Right cardiac atrium (tissue), 5 donors: ENCODE measurements at places on chromosomes 3 and 15. TPM values are rescaled to one million over a fixed set of nuclear protein-coding genes. Genes with fewer than 3 reads are reported as not detected.

PLA2G4B gene
- polyA plus RNA-seq = 3.9 TPM

IGSF10 gene
- 12.3 TPM for polyA plus RNA-seq

PP2D1 gene
- not detected for polyA plus RNA-seq

ACAD9 gene
- 31.1 TPM for polyA plus RNA-seq

SLC28A2 gene
- not detected for polyA plus RNA-seq

TMEM207 gene
- not detected for polyA plus RNA-seq

PCSK6 gene
- 7.7 TPM for polyA plus RNA-seq

PLIN1 gene
- 38.8 TPM for polyA plus RNA-seq
